ENCODE measurements at places on chromosomes 4 and X.

DNA sequence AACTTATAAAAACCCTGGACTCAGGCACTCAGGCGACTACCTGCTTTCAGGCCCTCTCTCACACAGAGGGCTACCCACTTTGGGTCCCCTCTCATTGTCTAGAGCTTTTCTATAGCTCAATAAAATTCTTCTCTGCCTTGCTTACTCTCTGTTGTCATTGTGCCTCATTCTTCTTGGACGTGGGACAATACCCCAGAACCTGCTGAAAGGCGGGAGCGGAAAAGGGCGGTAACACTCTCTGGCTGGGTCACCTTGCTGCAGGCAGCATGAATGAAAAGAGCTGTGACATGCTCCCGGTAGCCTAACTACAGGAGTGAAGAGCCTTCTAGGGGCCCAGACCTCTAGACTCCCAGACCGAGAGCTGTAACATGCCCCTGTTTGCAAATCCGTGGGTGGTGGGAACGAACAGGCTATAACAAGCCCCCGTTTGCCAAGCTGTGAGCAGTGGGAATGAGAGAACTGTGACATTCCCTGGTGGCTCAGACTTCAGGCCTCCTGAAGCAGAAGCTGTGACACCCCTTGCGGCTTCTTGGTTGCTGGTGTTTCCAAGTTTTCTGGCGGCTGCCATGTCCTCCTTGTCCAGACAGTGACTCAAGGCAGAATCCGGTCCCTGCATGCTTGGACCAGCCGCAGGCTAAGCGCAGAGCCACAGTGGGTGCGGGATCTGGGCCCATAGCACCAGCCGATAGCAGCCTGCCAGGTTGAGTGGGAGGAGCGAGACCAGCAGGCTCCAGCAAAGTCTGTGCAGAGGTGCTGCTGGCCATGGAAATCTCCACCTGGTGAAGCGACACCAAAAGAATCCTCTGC is 684.6 kb downstream of the ARAP2 start:
- DNase-seq = no peak

DNA sequence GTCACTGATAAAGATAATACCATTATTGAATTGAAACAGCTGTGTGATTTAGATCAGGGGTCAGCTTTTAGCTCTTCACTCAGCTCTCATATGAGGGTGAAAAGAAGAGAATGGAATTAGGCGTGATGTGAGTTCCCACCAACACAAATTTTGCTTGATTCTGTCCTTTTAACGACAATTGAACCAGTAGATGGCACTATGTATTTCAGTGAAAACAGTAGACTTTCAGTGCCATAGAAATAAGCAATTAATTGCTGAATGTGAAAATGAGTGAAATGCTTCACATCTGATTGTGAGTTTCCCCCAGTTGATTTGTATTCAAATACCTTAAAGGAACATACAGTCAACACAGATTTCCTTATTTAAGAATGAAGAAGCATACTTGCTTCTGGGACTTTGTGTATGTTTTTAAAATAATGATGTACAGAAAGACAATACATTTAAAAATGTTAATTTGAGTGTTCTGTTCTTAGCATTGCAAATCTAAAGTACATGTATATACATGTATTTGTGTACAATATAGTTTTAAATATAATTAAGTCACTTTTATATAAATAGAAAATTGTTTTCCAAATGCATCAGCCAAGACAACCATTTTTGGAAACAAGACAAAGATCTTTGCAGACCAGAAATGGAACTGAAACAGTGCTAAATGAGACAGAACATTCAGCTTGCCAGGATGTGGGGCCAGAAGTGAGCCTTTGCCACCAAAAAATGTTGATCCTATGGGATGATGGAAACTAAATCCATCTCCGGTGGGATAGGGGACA is 178.8 kb downstream of the SNCA start:
- peak; percentile 16 for DNase-seq

DNA sequence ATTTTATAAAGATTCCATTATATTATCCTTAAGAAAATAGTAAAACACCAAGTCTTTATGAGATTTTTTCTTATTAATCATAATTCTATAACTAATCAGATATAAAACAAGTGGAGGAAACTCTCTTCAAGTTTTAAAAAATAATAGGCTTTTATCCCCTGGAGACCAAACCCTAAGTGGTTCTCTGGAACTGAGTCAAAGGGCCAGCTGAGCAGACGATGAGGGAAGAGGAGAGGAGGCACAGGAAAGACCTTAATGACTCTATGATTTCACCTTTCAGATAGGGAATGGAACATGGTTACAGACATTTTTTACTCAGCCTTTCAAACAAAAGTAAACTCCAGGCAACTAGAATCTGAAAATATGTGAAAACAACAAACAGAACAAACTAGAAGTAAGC is 201.8 kb downstream of the SLC39A8 start:
- DNase-seq = no peak

GRCh38 chr4:54942721-54943120 is 182.7 kb downstream of the KDR start:
- peak; percentile 17 for DNase-seq

GRCh38 chr4:162059656-162060055 is 104.1 kb downstream of the FSTL5 start:
- no peak for DNase-seq

DNA sequence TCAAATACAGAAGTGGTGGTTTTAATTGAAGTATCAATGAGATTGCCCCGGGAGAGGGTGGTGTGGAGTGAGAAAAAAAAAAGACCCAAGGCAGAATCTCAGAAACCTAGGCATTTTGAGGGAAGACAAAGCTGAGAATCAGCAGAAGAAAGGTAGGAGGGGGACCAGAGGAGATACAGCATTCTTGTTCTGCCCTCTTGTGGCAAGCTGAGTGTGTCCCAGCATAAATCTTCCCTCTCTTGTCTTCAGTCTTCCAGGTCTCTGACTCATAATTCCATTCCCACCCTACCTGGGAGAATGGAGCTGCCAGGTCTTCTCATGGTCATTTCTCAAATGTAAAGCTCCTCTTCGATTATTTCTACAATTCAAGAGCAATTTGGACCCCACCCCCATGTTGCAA is 32.7 kb upstream of the MAGED1 start:
- no peak for DNase-seq

- DNase-seq = no peak
Measured at GRCh38 chr4:43547561-43547960, 655.0 kb downstream of the GRXCR1 start.

GRCh38 chr4:65668201-65669089 is 1.8 kb downstream of the EPHA5 start:
- DNase-seq = no peak

GRCh38 chrX:152520653-152521052 is 69.5 kb upstream of the GABRA3 start:
- DNase-seq = no peak

DNA sequence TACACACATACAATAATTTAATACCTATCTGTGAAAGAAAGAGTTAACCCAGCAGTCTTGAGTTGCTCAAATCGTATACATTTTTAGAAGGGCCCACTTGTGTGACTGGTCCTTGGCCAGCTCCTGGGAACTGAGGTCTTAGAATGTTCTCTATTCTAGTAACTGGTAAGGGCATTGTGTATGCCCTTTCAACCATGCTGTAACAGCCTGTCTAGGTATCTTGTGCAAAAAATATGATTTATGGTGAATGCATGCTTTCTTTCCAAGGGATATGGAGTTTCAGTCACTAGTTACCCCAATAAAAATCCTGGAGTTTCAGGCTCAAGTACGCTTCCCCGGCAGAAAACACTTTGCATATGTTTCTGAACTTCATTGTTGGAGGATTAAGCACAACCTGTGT is 140.6 kb downstream of the NEXMIF start:
- DNase-seq = no peak

DNA sequence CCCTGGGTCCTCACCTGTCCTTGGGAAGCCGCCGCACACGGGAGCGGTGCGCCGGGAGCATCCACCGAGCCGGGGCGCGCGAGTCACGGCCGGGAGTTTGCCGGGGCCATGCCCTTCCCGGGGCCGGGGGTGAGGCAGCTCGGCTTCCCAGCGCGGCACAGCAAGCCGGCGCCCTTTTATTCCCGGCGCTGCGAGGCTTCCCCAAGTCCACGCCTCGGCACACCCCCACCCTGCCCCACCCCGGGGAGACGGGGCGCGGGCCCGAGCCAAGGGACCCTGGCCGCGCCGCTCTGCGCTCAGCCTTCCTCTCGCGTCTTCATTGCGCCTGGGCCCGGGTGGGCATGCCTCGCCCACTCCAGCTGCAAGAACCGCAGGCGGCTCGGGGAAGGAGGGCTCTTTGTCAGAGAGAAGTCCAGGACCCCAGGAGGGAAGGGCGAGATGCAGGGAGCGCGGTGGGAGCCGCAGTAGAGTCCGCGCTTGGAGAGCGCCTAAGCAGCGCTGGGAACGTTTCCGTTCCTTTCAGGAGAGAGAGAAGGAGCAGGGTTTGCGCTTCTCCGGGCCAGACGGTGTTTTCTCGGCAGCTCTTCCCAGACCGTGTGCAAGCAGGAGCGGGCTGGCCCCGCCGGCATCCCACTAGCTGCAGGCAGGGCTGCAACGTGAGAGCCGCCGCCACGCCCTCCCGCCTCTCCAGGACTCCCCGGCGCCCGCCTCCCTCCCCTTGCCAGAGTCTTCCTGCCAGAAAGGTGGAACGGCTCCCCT is at the start of gene MXRA5:
TSS of gene MXRA5 (minus strand) at position 152 of the 759 bp plus-strand sequence. CDS start 2,819 bp downstream, outside the sequence.
- DNase-seq = no peak

DNA sequence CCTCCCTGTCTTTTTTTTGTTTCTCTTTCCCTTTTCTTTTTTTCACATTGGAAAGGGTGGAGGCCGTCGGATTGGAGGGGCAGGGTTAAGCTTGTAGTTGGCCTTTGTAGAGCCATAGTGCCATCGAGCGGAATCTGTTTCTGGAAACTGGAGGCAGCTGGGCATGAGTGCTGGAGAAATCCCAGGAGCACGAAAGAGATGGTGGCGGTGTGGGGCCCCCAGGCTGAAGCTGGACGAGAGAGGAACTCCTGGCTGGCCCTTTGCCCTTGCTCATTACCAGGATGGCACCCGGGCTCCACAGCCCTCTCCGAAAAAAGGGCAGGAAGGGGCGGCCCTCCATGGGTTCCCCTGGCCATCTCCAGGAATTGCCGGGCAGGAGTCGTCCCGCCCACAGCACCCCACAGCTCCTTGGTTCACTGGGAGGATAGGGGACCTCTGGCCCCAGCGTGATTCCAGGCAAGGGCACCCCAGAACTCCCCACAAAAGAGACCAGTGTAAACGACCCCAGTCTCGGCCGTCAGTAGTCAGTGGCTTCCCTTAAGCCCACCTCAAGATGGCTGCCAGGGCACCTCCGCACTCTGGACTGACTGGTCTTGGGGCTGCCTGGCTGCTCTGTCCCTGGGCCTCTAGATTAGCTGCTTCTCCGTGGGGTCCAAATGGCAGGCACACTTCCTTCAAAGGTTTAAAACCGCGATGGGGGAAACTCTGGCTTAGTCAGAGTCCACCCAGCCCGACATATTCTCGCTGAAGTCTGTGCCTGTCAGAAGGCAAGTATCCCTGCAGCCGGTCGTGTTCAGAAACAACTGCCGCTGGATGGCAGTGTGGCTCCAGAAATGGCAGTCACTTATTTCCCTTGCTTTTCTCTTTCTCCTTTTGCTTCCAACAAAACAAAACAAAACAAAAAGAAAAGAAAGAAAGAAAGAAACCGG is 74.1 kb downstream of the NBDY start:
- DNase-seq = peak; percentile 87

DNA sequence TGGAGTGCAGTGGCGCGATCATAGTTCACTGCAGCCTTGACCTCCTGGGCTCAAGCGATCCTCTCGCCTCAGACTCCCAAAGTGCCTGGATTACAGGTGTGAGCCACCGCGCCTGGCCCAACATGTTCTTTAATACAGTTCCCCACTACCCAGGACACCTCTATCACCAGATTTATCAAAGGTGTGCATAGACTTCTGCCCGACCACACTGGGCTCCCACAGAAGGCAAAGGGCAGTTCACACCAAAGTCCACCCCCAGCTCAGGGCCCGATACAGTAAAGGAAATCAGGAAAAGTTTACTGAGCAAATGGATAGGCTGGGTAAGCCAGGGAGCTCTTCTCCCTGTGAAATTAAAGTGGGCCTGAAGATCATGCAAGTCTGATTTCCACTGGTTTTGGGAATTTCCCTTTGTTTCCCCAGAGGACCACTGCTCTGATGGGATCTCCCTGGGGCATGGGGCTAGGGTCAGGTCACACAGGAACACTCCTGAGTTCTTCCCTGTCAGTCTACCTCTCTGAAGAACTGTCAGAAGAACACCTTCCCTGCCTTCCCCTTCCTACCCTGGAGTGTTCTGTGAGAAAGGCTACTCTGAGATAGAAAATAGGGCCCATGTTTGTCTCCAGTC is 17.7 kb upstream of the PIM2 start:
- DNase-seq = no peak

DNA sequence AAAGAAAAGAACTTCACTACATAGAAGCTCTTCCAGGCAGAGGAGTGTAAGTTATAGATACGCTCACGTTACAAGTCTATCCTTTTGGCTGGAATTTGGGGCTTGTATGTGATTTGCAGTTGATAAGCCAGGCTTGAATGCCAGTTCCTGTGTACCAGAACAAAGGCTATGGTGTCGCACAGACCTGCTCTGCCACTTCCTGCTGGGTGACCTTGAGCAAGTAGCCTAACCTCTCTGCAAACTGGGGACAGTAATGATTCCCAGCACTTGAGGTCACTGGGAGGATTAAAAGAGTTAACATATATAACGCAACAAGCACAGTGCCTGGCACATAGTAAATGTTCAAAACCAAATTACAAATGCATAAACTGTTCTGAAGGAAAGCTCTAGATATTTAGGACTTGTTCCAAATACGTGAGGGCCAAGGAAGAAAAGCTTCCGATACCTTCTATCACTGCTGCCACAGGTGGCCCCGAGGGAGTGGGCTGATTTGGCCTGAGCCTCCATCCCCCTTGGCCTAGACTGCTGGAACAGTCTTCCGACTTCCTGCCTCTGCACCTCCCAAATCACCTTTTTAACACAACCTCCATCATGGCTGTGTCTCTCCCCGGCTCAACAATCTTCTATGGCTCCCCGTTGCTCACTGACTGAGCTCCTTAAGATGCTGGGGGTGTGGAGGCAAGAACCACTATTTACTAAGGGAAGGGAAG is 1.3 kb upstream of the SOWAHD start:
- DNase-seq = peak; percentile 39

DNA sequence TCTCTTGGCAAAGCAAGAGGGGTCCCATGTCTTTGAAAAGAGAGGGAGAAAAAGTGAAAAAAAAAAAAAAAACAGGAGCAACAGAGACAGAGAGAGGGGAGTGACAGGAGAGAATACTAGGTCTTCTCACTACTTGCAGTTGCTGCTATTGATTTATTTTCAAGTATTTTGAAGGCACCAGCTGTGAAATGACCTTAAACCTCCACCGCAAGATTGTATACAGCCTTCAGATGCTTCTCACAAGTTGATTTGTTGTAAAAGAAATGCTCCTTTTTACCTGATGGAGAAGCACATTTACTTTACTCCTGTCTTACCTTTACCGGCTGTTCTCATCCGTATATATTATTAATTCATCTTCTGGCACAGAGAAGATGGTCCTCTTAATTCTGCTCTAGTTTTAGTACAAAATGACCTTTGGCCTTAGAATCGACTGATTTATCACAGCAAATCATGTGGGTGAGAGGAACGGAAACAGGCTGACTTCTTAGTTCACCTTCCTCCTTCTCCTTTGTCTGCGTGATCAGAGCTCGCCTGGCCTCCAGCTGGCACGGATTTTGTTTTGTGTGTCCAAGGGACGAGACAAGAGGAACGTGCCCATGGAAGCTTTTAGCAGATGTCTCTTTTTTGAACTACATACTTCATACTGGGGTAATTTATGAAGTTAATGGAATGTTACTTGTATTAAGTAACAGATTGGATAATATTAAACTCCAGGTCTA is 82.4 kb upstream of the PACRGL start:
- no peak for DNase-seq

Measured in activated CD4-positive, alpha-beta T cell treated with anti-CD3 and anti-CD28 coated beads, Interleukin-2, Interleukin-6, amounts not matched to agents 100 ng/mL and 50 ng/mL, durations not matched to agents 16 hours and 8 hours (primary cell).